ENCODE measurements at places on chromosomes 16 and 17. TPM values are rescaled to one million over a fixed set of nuclear protein-coding genes. Genes with fewer than 3 reads are reported as not detected.

DNA sequence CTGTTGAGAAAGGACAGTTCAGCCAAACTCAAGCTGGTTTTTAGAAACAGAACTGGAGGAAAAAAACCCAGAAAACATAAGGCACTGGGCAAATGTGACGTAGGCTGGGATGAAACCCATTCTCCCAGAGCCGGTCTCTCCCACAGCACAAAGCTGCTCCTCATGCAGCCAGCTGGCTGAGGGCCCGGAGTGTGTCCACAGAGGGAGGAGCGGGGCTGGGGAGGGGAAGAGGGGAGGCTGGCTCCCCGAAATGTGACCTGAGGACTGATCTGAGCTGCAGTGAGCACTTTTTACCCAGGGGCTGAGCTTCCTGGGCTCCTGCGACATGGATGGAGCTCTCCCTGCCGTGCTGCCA, 20.8 kb downstream of the FOXF1 start:
- DNase-seq = peak; percentile 87

- peak; percentile 82 for DNase-seq
These were observed 4.9 kb upstream of the CBX4 start for GRCh38 chr17:79843816-79844800.

GRCh38 chr16:7382521-7382920, 49.9 kb downstream of the RBFOX1 start:
- no peak for DNase-seq

GRCh38 chr17:81517339-81518112, 4.9 kb upstream of the ACTG1 start:
- no peak for DNase-seq

DNA sequence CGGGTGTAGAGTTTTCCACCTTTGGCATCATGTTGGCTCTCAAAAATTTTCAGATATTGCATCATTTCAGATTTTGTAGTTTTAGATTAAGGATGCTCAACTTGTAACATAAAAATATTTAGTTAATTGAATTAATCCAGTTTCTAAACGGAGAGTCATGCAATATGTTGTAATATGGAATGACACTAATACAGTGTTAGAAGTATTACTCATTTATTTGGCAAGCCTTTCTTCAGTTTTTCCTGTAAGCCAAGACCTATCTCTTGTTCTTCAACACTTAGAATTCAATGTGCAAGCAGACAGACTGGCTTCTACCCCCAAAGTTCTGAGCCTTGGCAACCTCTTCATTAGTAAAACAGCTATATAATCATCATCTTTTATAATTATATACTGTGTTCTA, 985.0 kb upstream of the GOT2 start:
- DNase-seq = no peak

DNA sequence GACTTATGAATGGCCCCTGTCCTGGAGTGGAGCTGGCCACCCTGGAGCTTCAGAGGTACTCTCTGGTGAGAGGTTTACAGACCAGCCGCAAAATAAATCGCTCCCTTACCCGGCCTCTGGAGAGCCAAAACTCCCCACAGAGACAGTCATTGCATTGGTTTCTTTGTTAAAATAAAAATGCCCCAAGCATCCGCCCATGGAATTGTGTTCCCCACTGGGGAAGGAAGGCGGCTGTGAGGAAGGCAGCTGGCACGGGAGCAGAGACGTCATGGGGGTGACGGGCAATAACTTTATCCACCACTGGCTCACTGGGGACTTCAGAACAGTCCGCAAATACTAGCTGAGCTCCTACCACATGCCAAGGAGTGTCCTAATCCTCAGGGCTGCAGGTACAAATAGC, 266.2 kb upstream of the FOXF1 start:
- DNase-seq = no peak

DNA sequence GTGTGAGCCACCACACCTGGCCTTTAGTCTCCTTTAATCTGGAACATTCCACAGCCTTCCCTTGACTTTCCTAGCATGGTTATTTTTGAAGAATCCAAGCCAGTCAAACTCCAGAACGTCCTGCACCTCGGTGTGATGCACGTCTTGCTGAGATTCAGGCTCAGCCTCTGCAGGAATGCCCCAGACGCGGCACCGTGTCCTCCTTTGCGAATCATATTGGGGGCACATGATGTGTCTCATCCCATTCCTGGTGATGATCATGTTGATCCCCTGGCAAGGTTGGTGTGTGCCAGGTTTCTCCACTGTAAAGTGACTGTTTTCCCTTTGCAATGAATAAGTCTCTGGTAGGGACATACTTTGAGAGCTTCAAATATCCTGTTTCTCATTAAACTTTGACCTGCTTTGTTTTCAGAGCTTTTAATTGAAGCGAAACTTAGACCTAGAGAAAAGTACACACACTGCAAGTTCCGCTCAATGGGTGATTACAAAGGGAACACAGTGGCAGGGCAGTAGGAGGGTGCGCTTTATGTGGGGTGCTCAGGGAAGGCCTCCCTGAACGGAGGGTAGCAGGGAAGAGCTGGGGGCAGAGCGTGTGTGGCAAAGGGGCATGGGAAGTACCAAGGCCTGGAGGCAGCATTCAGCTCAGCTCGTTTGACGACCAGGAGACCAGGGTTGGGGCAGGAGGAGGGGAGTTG, 9.6 kb upstream of the ATP2C2 start:
- DNase-seq = no peak

- no peak for DNase-seq
These were observed 103.4 kb downstream of the IRF8 start for GRCh38 chr16:86002178-86002900.

- DNase-seq = no peak
These were observed 20.6 kb upstream of the CHMP6 start for GRCh38 chr17:80970762-80971703.

DNA sequence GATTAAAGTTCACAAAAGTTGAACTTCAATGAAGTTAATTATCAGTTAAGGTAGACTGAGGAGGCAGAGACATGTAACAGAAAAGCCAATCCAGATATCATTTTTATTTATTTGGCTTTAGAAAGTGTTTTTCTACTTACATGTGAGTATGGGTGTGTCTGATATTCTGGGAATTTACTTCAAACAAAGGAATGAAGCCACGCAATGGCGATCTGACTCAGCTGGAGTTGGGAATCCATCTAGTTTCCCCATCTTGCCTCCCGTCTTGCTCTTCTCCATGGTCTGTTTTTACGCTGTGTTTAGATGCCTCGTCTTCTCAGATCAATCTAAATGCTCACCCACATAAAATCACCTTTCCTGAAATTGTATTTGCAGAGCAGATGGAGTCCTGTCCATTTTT, 1.7 kb upstream of the KCNJ16 start:
- DNase-seq = no peak

GRCh38 chr16:21989133-21989532, 11.8 kb downstream of the PDZD9 start:
- DNase-seq = no peak

DNA sequence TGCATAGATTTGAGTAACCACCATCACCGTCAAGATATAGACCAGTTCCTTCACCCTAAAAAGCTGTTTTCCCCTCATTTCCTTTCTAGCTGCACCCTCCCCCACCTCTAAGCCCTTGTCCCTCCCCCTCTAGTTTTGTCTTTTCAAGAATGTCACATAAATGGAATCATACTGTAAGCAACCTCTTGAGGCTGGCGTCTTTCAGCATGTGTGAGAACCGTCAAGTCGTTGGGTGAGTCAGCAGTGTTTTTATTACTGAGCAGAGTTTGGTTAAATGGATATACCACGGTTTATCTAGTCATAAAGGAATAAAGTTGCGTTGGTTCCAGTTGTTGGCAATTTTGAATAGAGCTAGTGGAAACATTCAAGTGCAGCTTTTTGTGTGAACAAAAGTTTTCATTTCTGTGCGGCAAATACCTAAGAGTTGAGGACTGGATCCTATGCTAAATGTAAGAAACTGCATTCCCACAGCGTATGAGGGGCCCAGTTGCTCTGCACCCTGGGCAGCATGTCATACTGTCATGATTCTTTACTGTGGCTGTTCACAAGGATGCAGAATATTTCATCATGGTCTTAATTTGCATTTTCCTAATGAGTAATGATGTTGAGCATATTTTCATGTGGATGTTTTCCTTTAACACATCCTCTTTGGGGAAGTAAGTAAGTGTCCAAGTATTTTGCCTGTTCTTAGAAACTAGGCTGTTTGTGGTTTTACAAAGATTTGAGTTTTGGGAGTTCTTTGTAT, 264.3 kb downstream of the CPPED1 start:
- DNase-seq = no peak

- DNase-seq = no peak
These were observed 35.5 kb downstream of the CLUAP1 start for GRCh38 chr16:3536271-3536731.

GRCh38 chr16:55643161-55643970, 12.4 kb upstream of the SLC6A2 start:
- DNase-seq = no peak

GRCh38 chr16:20905576-20905975, 5.0 kb downstream of the LYRM1 start:
- no peak for DNase-seq

DNA sequence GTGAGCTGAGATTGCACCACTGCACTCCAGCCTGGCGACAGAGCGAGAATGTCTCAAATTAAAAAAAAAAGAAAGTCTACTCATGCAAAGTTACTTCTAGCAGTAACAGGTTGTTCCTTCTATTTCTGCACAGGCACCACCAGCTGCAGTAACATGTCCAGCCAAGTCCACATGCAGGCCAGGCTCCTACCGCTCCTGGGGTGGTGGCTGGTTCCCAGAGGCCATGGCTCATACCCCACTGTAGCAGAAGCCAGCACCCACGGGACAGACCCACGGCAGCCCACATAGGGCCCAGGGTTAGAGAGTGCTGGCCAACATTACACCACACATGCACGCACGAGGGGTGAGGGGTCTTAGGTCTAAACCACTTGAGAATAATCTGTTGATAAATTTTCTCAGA, 26.7 kb upstream of the TRAP1 start:
- no peak for DNase-seq

DNA sequence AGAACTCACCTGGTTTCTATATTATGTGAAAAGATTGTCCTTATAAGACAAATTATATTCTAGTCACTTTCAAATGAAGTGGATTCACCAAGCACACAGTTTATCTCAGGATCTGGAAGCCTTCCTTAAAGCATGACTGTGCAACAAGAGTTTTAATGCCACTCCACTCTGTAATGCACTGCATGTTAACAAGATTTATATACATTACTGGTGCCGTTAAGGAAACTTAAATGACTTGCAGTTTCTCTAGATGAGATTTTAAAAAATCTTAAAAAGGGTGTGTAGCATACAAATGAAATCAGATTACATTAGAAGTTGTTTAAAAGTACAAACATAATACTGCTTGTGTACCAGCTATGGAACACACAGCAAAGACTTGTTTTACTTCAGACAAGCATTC, 150.8 kb downstream of the SNX11 start:
- no peak for DNase-seq

DNA sequence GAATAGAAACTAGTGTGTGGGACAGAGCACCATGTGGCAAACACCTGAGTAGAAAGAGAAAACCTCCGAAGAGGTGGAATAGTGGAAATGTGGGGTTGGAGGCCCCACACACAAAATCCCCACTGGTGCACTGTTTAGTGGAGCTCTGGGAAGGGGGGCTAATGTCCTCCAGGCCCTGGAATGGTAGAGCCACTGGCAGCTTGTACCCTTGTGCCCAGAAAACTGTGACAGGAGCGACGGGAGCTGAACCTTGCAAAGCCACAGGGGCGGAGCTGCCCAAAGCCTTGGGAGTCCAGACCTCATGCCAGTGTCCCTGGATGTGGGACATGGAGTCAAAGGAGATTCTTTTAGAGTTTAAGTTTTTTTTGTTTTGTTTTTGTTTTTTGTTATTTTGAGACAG, 50.6 kb downstream of the RNF112 start:
- DNase-seq = no peak

DNA sequence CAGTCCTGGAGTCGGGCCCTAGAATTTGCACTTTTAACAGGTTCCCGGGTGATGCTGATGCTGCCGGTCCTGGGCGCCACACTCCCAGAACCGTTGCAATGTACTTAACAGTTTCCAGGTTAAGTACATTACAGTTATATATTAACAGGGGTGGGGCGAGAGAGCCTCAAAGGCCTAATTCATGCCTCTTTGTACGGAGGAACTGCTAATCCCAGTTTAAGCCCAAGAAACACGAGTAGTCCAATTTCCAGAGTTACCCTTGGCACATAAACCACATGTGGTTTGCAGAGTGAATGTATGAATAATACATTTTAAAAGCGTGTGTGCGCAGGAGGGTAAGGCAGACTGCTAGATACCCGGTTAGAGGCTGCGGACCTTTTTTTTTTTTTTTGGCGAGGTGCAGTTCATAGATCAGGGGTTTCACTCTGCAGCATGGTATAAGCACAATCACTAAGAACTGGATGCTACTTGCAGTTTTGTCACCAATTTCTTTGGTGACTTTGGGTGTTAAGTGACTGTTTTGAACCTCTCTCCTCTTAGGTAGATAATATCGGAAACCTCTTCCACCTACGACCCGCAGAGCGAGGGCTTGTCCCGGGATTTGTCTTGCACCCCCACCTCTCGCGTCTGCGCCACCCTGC, 713 bp downstream of the COX11 start:
- DNase-seq = peak; percentile 9

DNA sequence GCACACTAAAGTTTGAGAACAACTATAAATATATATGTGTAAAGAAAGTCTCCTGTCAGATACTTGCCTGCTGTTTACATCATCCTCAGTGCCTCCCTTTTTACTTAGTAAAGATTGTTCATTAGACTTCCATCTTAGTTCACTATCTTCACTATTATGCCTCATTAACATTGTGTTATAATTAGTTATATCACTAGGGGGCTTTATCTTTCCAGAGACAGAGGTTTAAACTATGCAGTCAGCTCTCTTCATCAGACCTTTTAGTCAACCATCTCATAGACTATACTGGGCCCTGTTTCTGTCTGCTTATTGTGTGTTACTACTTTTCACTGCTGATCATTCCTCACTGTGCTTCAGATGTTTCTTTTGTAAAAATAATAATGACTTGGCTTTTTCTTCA, 630.8 kb upstream of the KIF2B start:
- DNase-seq = no peak

GRCh38 chr16:50301626-50302471, 35.5 kb downstream of the ADCY7 start:
- DNase-seq = no peak

The GNGT2 gene
- total RNA-seq = not detected

- DNase-seq = no peak
These were observed 16.6 kb upstream of the CCL8 start for GRCh38 chr17:34302636-34303035.

The GP1BA gene
- total RNA-seq = not detected

The SLC6A4 gene
- total RNA-seq = 1.2 TPM

- no peak for DNase-seq
These were observed 8.4 kb downstream of the TXNL4B start for GRCh38 chr16:72085002-72085401.

- DNase-seq = no peak
These were observed 10.3 kb downstream of the MLLT6 start for GRCh38 chr17:38715216-38715943.

DNA sequence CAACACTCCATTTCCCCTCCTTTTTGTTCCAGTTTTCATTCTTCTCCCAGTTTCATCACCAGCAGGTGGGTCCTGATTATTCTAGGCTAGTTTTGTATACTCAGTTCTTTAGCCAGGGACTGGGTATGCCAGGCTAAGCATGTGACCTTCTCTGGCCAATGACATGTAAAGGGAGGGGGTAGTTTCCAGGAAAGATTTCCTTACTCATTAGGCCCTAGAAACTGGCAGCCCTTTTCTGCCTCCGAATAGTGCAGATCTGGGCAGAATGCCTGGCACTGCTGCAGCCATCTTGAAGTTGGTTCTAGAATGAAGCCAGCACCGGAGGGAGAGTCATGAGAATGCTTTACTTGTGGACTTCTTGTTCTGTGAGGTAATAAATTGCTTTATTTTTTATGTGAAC, 126.9 kb upstream of the AXIN2 start:
- no peak for DNase-seq
